ENCODE measurements at places on chromosomes 3 and 15.

GRCh38 chr3:9102240-9102981 lies 139.1 kb upstream of the RAD18 start:
- DNase-seq = no peak

DNA sequence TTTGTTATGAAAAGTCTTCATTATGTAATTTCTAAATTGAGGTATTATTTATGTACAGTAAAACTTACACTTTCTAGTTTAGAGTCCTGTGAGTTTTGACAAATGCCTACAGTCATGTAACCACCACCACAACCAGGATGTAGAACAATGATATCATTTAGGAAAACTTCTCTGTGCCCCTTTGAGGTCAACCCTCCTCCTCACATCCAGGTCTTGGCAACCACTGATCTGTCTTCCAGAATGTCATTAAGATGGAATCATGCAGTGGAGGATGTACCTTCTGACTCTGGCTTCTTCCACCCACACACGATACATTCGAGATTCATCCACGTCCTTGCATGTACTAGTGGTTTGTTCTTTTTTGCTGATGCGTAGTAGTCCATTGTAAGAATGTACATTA lies 23.2 kb downstream of the MINAR1 start:
- DNase-seq = no peak

GRCh38 chr15:22796079-22796478 lies 9.6 kb downstream of the NIPA1 start:
- no peak for DNase-seq

DNA sequence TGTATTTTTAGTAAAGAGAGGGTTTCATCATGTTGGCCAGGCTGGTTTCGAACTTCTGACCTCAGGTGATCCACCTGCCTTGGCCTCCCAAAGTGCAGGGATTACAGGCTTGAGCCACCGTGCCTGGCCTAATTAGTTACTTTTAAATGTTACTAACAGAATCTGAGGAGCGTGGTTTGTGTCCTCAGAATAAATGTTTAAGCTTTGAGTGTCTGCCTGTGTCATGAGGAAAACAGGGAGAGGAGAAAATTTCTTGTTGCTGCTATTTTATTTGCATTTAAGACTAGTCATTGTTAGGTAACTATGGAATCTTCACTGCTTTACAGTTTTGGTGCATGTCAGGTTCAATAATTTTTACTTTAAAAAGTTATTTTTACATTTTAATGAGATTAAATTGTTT lies 68.8 kb downstream of the TCF12 start:
- DNase-seq = no peak

- no peak for DNase-seq
Observed at GRCh38 chr15:91279486-91279885, 179.4 kb downstream of the SV2B start.

DNA sequence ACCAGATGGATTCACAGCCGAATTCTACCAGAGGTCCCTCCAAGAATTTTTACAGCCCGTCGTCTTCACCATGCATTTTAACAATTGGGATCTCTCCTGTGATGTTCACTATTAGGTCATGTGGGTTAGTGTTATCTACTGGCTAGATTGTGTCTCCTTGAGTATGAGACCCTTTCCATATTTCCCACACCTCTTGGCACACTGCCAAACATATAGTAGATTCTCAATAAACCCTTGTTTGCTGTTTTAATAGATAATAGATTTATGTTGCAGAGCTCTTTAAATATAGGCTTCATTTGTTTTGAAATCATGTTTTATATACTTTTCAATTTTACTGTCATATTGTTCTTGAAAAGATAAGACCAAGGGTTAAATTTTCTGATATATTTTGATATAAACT lies 34.9 kb upstream of the ADGRG7 start:
- DNase-seq = no peak

- no peak for DNase-seq
Observed at GRCh38 chr3:184175981-184176376, 1.3 kb downstream of the AP2M1 start.

- no peak for DNase-seq
Observed at GRCh38 chr15:82106679-82107078, 60.9 kb upstream of the MEX3B start.

- no peak for DNase-seq
Observed at GRCh38 chr3:49182682-49183081, 11.3 kb downstream of the KLHDC8B start.

GRCh38 chr15:77497942-77498361 lies 77.3 kb downstream of the HMG20A start:
- no peak for DNase-seq

GRCh38 chr3:195909644-195910498 lies 1.5 kb upstream of the TNK2 start:
- peak; percentile 71 for DNase-seq
